ENCODE measurements at places on chromosomes 1 and 21. TPM values are rescaled to one million over a fixed set of nuclear protein-coding genes. Genes with fewer than 3 reads are reported as not detected.

The INKA2 gene
- total RNA-seq: 1.7 TPM

The SLFNL1 gene
- total RNA-seq: not detected

The ZNF648 gene
- total RNA-seq: 1.5 TPM

The LENEP gene
- total RNA-seq: not detected

The SELENBP1 gene
- 83.4 TPM for total RNA-seq

The GUCA2A gene
- not detected for total RNA-seq

The CRP gene
- 8,060 TPM for total RNA-seq

The FCRLB gene
- total RNA-seq: 0.32 TPM

The TRNAU1AP gene
- 7.5 TPM for total RNA-seq

The MYCL gene
- 0.75 TPM for total RNA-seq

The IGFN1 gene
- total RNA-seq: not detected

The ATXN7L2 gene
- total RNA-seq: 3.6 TPM

The FAM151A gene
- total RNA-seq: 11.8 TPM

The EPHA2 gene
- 6.0 TPM for total RNA-seq

The CCDC185 gene
- not detected for total RNA-seq

The RIPPLY3 gene
- total RNA-seq: not detected

- peak; percentile 83 for DNase-seq
Observed at GRCh38 chr21:44299458-44300261, at the start of gene PFKL. Gene PFKL, plus strand, starts transcription at chr21:44300053. Its CDS starts 53 bp downstream, at chr21:44300106.

DNA sequence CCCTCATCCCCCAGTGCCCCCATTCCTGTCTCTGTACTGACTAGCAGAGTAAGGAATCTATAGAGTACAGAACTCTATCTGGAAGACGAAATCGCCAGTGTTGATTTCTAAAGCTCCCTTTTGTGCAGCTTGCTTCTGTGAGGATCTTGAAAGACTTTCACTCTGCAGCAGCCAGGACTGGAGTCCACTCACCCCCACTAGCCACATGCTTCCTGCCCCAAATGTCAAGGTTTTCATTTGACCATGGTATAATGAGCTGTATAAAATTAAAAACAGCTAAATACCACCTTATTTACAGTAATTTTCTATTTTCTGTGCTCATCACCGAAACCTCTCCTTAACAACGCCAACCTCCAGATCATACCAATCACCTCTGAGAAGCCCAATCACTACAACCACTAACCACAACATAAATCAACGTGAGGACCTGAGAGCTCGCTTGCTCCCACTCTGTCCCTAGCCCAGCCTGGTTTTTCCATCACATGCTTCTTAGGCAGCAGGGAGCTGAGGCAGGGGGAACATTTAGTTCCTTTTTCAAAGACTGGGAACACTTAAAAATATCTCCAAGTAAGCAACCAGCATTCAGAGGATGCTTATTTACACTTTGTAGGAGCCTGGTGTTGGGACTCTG lies 56.1 kb upstream of the IRF2BP2 start:
- no peak for DNase-seq

DNA sequence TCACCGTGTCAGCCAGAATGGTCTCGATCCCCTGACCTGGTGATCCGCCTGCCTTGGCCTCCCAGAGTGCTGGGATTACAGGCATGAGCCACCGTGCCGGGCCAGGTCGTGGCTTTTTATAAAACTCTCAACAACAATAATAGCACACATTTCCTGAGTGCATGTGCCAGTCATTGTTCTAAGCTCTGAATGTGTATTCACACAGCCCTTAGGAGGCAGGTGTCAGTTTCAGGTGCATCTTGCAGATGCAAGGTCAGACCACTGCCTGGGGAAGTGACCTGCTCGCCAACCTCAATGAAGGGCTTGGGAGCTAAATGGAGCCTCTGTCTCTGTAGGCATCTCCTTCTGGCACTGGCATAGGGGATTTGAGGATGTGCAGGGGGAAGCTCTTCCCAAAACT lies 1.6 kb upstream of the LEFTY2 start:
- no peak for DNase-seq

DNA sequence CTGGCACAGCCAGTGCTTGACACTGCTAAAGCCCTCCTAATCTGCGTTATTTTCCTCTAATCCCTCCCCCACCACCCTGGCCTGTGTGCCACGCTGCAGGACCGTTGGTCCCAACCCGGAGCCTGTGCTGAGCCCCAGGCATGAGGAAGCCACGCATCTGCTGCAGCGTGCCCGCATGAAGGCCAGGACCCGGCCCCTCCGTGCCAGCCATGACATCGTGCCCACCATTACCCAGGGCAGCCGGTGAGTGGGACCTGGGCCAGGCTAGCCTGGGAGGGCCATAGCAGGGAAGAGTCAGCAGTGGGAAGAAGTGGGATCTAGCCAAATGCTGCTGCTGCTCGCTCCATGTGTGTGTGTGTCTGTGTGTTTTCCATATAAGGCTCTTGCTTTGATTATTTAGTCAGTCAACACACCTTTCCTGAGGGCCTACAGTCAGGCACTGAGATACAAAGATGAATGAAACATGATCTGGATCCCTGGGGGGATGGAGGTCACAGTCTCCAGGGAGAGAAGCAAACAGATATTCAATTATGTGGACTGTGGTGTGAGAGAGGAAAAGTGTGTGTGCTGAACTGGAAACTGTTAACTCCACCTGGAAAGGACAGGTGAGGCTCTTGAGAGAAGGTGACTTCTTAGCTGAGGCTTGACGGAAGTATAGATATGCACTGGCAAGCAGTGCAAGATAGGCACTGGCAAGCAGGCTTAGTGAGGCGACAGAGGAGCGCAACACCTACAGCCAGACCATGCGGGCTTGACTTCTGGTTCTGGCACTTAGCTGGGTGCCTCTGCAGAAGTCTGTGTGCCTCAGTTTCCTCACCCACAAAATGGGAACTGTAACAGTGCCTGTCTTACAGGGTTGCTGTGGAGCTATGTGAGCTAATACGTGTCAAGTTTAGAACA lies 15.9 kb downstream of the KIAA1614 start:
- no peak for DNase-seq

- no peak for DNase-seq
Observed at GRCh38 chr1:34885405-34886247, 26.1 kb upstream of the SMIM12 start.

GRCh38 chr1:237834461-237834860 lies 56.3 kb downstream of the ZP4 start:
- DNase-seq: no peak

- DNase-seq: no peak
Observed at GRCh38 chr1:206797534-206798383, 25.5 kb upstream of the IL10 start.

- no peak for DNase-seq
Observed at GRCh38 chr1:223641523-223642039, 23.9 kb downstream of the CAPN8 start.

DNA sequence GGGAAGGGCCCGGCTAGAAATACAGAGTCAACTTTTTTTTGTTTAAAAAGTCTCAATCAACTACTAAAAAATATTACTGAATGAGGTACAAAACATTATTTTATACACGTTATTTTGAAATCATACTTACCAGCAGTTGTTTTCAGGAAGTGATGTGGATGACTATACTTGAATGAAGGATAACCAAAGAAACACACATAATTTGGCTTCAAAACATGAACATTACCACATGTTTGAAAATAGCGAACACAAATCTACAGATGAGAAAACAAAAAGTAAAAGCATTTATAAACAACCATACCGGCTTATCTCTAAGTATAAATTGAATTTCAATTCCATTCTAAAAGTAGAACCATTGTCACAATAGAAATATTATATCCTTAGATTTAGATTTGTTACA lies 9.0 kb downstream of the DBT start:
- no peak for DNase-seq

GRCh38 chr1:237197470-237198425 lies 155.8 kb downstream of the RYR2 start:
- DNase-seq: no peak

DNA sequence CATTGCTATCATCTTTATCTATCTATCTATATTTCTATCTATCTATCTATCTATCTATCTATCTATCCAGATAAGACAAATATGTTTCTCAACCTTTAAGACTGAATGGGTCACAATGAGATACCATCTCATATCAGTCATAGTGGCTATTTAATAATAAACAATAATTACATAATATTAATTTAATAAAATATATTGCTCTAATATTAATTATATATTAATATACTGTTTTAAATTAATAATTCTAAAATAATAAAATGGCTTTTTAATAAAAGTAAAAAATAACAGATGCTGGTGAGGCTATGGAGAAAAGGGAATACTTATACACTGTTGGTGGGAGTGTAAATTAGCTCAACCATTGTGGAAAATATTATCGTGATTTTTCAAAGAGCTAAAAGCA lies 13.0 kb upstream of the PLPPR4 start:
- no peak for DNase-seq

DNA sequence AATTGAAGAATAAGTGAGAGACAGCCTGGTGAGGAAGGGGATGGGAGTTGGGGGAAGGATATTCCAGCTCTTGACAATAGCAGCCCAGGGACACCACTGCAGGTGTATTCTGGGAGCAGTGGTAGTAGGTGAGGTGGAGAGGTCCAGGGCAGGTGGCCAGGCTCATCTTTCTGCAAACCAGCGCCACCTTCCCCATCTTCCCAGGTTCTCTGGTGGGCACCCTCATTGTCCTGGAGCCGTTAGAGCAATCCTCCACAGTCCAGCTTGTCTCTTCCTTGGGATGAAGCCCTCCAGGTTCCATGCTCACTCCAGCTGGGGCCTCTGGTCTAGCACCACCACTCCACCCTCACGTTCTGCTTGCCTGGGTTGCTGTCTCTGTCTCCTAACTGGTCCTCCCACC lies 97.0 kb downstream of the IER5 start:
- no peak for DNase-seq

- DNase-seq: no peak
Observed at GRCh38 chr1:62833529-62833928, 49.6 kb downstream of the ATG4C start.

DNA sequence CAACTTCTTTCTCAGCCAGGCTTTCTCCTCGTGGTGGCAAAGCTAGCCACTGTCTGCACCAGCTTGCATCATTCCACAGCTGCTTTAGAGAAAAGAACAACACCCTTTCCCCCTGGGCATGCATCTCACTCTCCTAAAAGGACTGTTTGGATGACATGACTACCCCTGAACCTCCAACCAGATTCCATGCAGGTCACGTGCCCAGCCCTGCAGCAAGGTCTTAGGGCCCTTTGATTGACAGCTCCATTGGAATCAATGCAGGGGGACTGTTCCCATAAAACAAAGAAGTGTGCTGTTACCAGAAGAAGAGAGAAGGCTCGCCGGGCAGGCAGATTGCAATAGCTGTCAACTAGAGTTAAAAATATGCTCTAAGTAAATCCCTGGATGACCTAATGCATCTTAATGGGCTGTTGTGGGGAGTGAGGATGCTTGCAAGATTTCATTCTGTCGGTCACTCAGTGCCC lies 24.4 kb downstream of the KCNA2 start:
- DNase-seq: no peak

DNA sequence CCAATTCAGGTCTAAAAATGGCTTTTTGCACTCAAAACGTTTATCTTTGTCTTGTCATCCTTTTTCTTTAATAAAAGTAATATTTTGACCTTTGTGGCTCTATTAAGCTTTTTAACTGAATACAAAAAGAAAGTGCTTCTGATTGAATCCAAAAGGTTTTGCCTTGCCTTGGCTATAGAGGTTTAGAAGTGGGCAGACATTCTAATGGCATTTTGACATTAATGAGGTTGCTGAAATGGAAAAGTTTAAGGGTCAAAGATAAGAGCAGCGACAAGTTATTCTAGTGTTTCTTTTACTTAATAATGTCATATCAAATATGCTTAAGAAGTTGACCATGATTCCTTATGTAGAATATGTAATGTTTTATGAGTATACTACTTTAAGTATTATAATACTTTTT lies 120.2 kb downstream of the ADGRL2 start:
- DNase-seq: no peak

GRCh38 chr1:5863238-5863637 lies 129.0 kb downstream of the NPHP4 start:
- no peak for DNase-seq

DNA sequence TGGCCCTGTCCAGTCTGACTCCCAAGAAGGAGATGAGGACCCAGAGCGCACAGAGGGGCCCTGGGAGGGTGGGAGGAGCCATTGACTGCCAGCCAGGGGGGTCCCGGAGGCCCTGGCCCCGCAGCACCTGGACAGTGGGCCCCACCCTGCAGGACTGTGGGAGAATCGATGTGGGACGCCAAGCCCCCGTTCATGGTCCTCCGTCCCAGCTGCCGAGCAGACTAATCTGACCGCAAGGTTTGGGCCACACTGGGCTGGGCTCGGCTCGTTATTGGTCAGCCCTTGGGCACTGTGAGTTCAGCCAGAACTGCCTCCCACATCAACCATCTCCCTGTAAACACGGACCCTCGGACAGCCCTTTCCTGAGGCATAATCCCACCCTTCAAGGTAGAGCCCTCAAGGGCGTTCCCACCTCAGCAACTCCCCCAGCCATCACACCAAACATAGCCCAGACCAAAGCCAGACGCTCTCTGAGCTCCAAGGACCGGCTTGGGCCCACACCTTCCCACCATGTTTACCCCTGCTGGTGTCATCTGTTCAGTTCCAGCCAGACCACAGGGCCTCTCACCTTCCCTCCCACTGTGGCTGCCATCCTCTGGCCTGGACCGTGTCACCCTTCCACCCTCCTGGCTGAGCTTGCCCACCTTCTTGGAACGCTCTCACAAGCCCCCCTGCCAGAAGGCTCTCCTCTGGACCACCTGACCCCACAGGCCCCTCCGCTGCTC lies 16.2 kb upstream of the POFUT2 start:
- DNase-seq: no peak

DNA sequence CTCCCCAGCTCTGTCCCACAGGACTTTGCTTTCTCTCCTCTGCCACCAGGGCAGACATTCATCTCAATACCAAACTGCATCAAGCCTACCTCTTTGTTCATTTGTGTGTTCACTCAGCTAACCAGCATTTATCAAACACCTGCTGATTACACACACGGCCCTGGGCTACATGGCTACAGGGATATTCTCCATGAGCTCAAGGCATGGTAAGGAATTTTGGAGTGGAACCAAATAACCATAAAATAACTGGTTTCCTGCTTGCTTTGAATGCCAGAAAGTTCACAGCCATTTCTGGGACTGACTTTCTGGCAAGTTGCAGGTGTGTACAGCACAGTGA lies 54.6 kb downstream of the LDLRAD2 start:
- no peak for DNase-seq

- DNase-seq: no peak
Observed at GRCh38 chr1:19315378-19316198, 3.5 kb downstream of the SLC66A1 start.

DNA sequence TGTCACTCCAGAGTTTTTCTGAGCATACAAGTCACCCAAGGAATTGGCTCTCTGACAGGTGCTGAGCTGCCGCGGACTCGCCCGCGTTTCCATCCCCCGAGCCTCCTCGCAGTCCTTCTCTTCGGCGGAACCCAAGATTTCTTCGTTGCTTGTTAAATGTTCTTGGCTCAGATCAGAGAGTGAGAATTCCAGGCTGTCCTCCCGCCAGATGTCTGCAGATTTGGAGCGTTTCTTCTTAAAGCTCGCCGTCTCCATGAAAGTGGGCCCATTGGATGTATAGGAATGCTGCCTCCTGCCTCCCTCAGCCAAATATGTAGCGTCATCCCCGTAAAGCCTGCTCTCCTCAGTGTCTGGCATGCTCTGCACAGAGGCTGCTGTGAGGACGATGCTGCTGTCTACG lies 77.8 kb downstream of the TIAM1 start:
- DNase-seq: no peak

- no peak for DNase-seq
Observed at GRCh38 chr1:56061824-56062223, 517.5 kb downstream of the PLPP3 start.

- no peak for DNase-seq
Observed at GRCh38 chr1:173114346-173114745, 63.6 kb upstream of the TNFSF18 start.

GRCh38 chr1:218804014-218804785 lies 369.5 kb upstream of the LYPLAL1 start:
- DNase-seq: no peak
